Prostate gland (tissue), 2 donors: ENCODE measurements at places on chromosomes 16 and 17. TPM values are rescaled to one million over a fixed set of nuclear protein-coding genes. Genes with fewer than 3 reads are reported as not detected.

BCAR1 gene
- total RNA-seq, result 51.1 TPM

C1QTNF8 gene
- total RNA-seq, result not detected

SULT1A2 gene
- 0.96 TPM for total RNA-seq

MAPK8IP3 gene
- total RNA-seq, result 56.0 TPM

HEXIM2 gene
- total RNA-seq, result 27.0 TPM

OTOA gene
- 0.68 TPM for total RNA-seq

CCDC137 gene
- 18.5 TPM for total RNA-seq

NAA60 gene
- 99.2 TPM for total RNA-seq

KRTAP4-11 gene
- total RNA-seq, result not detected

ADAM11 gene
- 0.64 TPM for total RNA-seq

CLDN6 gene
- total RNA-seq, result 0.14 TPM

GNG13 gene
- total RNA-seq, result not detected

CRHR1 gene
- total RNA-seq, result 1.4 TPM

TPSB2 gene
- total RNA-seq, result 31.8 TPM

PRSS36 gene
- total RNA-seq, result 4.7 TPM

FBXW10 gene
- not detected for total RNA-seq

KCNJ16 gene
- 1.3 TPM for total RNA-seq

RAB26 gene
- 5.1 TPM for total RNA-seq

DYNLRB2 gene
- total RNA-seq, result 4.6 TPM

ZNF18 gene
- 13.3 TPM for total RNA-seq

THOC6 gene
- total RNA-seq, result 22.9 TPM

SPATA20 gene
- total RNA-seq, result 208 TPM

KREMEN2 gene
- 1.4 TPM for total RNA-seq

KCNJ18 gene
- total RNA-seq, result not detected

KRT9 gene
- not detected for total RNA-seq

USP43 gene
- 28.2 TPM for total RNA-seq

DNAAF1 gene
- 0.32 TPM for total RNA-seq

ZSCAN10 gene
- total RNA-seq, result not detected

KRT33B gene
- total RNA-seq, result not detected

ABCA8 gene
- total RNA-seq, result 7.8 TPM

SLC5A11 gene
- total RNA-seq, result not detected

AOC2 gene
- 0.27 TPM for total RNA-seq

AOC3 gene
- 20.7 TPM for total RNA-seq

RNPS1 gene
- total RNA-seq, result 163 TPM

RAB37 gene
- 1.6 TPM for total RNA-seq

TBX2 gene
- total RNA-seq, result 9.2 TPM
